HCT116 (cell line): ENCODE measurements at places on chromosomes 7 and 10. TPM values are rescaled to one million over a fixed set of nuclear protein-coding genes. Genes with fewer than 3 reads are reported as not detected.

Gene KNDC1
- total RNA-seq = 3.6 TPM

Gene NKX2-3
- total RNA-seq = not detected

DNA sequence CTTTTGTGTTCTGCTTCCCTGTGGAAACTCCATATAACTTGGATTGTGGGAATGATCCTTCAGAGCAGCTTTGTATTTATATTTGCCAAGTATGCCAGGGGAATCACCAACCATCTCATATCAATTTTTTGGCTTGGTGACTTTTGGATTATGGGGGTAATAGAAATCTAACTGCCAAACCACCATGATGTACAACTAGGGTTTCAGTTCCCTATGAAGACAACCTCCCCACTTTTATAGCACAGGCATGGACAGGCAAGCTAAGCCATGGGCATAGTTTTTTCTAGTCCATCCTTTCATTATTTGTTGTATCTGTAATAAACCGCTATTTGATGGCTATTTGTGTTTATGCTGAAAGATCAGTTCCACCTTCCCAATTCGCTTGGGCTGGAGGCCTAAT is 17.7 kb downstream of the NPY start:
- H3K27ac ChIP-seq = no peak overlapping the region
- H3K4me3 ChIP-seq = no peak overlapping the region
- H3K27me3 ChIP-seq = peaks cover 13% of the 10 kb centered on the region; the same call in 1 of the 2 replicates
- DNase-seq = no peak
- no peaks in the 10 kb centered on the region for H3K4me1 ChIP-seq
- H3K36me3 ChIP-seq = no peaks in the 10 kb centered on the region

DNA sequence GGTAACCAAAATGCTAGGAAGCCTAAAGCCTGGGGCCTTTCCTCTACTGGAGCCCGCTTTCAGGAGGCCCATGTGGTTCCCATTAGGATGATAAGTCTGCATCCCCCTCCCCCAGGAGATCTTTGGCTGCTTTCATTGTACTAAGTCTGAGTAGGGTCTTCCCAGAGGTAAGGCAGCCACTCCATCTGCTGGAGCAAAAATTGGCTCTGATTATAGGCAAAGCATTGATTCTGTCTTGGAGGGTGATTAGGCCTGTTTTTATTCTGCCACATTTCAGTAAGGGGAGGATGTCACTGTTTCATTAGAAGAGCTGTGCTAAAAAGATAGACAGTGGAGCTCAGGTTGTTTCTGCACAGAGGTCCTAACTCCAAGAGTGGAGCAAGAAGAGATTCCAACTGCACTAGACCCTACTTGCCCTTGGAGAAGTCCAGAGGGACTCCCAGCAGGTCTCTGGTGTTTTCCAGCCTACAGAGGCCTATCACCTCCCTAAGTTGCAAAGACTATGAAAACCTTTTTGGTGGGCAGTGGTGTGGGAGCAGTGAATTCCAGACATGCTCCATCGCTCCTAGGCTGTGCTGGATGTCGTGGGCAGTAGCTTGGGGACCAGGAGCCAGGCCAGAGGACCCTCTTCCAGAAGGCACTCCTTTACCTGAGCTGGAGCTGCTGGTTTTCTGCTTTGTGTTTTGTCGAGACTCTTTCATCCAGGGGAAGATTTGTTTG is 7.1 kb upstream of the HOXA2 start:
- no peaks in the 10 kb centered on the region for H3K27me3 ChIP-seq
- H3K4me3 ChIP-seq = no peak overlapping the region
- no peak for DNase-seq

Gene LEP
- not detected for total RNA-seq

Gene MLLT10
- total RNA-seq = 45.2 TPM

Gene LAMB1
- total RNA-seq = 32.0 TPM

Gene CYP2C19
- not detected for total RNA-seq

DNA sequence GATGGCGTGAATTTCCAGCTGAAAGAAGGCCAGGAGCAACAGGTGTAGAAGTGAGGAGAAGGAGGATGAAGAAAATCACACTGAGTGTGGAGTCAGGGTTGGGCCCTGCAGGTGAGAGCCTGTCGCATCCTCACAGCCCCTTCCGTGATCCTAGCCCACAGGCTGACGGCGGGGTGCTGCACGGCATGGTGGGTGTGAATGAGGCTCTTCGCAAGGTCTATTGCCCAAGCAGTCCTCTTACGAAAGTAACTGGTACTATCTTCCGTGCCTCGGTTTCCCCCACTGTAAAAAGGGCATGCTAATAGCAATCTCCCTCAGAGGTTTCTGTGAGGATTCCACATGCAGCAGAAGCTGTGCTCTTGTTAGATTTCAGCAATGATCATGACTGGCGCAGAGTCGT is 129.9 kb upstream of the TNS3 start:
- no peaks in the 10 kb centered on the region for H3K36me3 ChIP-seq
- H3K4me3 ChIP-seq = no peak overlapping the region
- H3K4me1 ChIP-seq = no peaks in the 10 kb centered on the region
- no peak overlapping the region for H3K27ac ChIP-seq
- no peak for DNase-seq

GRCh38 chr10:7891634-7892033 is 73.3 kb downstream of the TAF3 start:
- H3K27ac ChIP-seq = no peak overlapping the region
- H3K27me3 ChIP-seq = no peaks in the 10 kb centered on the region
- H3K4me3 ChIP-seq = no peak overlapping the region

Gene ARPC1A
- 250 TPM for total RNA-seq

DNA sequence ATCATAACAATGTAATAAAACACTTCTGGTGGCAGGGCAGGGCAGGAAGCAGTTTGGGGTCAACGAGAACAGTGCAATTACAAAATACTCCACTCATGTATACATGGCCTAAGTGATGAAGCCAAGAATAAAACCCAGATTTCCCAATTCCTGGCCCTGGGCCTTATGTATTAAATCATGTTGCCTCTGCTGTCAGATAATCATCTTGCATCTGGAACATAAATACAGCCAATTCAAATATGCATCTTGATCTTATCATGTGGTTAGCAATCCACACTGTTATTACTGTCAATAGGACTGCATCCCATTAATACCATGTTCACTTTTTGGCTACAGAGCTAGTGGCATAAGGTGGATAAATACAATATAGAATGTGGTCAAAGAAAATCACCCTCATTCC is 186.5 kb upstream of the SLC25A13 start:
- peaks cover 39% of the 10 kb centered on the region for H3K27me3 ChIP-seq
- DNase-seq = no peak
- no peaks in the 10 kb centered on the region for H3K4me1 ChIP-seq

Gene CALY
- total RNA-seq = 0.47 TPM

GRCh38 chr10:130806426-130806825 is 505.1 kb downstream of the TCERG1L start:
- H3K27ac ChIP-seq = no peak overlapping the region
- DNase-seq = no peak
- H3K4me3 ChIP-seq = no peak overlapping the region
- no peaks in the 10 kb centered on the region for H3K4me1 ChIP-seq

DNA sequence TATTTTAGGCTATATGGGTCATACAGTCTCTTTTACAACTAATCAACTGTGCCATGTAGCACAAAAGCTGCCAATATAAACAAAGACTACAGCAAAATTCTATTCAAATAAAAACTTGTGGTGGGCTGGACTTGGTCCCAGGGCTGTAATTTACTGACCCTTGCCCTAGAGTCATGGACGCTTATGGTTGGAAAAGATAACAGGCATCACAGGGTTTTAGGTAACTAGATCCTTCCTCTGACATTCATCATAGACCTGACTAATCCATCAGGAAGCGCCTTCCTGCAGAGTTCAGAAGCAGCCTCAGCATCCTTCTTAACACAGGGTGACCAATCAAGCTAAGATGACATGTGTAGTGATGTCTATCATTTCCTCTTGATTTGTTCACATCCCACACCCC is 40.2 kb upstream of the GPAM start:
- H3K4me1 ChIP-seq = no peaks in the 10 kb centered on the region
- no peak for DNase-seq
- no peaks in the 10 kb centered on the region for H3K27me3 ChIP-seq

Gene POU6F2
- 0.27 TPM for total RNA-seq

GRCh38 chr10:97336446-97336845 is 1.9 kb upstream of the FRAT2 start:
- H3K36me3 ChIP-seq = no peaks in the 10 kb centered on the region
- no peak for DNase-seq
- H3K27me3 ChIP-seq = no peaks in the 10 kb centered on the region
- no peak overlapping the region for H3K27ac ChIP-seq
- no peak overlapping the region for H3K4me3 ChIP-seq

Gene PRXL2A
- 4.9 TPM for total RNA-seq

- no peaks in the 10 kb centered on the region for H3K36me3 ChIP-seq
- H3K4me1 ChIP-seq = peaks cover 38% of the 10 kb centered on the region
- no peaks in the 10 kb centered on the region for H3K27me3 ChIP-seq
- no peak overlapping the region for H3K27ac ChIP-seq
These were observed 49.6 kb downstream of the LAMB1 start for GRCh38 chr7:107953265-107953923.

Gene COL28A1
- 0.12 TPM for total RNA-seq

GRCh38 chr10:14736600-14737081 is 38.1 kb downstream of the FAM107B start:
- H3K27ac ChIP-seq = no peak overlapping the region
- DNase-seq = no peak
- no peaks in the 10 kb centered on the region for H3K4me1 ChIP-seq
- H3K27me3 ChIP-seq = no peaks in the 10 kb centered on the region

DNA sequence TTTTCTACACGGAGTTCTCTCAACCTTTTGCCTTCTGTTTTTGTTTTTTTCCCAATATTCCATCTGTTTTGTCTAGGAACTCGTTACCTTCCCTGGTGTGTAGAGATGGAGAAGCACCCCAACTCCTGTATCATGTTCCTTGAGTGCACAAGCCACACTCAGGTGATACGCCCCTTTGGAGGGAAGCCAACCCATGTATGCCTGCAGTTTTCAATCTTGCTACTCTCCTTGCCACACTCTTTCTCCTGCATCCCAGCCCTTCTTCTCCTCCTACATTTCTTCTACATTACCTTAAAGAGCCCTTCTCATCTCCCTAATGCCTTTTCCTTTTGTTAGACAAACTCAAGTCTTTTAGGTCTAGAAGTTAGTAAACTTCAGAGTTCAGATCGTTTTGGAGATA is 10.2 kb upstream of the SP4 start:
- DNase-seq = no peak
- H3K4me3 ChIP-seq = no peak overlapping the region
- no peaks in the 10 kb centered on the region for H3K4me1 ChIP-seq
- no peaks in the 10 kb centered on the region for H3K36me3 ChIP-seq
- no peaks in the 10 kb centered on the region for H3K27me3 ChIP-seq

DNA sequence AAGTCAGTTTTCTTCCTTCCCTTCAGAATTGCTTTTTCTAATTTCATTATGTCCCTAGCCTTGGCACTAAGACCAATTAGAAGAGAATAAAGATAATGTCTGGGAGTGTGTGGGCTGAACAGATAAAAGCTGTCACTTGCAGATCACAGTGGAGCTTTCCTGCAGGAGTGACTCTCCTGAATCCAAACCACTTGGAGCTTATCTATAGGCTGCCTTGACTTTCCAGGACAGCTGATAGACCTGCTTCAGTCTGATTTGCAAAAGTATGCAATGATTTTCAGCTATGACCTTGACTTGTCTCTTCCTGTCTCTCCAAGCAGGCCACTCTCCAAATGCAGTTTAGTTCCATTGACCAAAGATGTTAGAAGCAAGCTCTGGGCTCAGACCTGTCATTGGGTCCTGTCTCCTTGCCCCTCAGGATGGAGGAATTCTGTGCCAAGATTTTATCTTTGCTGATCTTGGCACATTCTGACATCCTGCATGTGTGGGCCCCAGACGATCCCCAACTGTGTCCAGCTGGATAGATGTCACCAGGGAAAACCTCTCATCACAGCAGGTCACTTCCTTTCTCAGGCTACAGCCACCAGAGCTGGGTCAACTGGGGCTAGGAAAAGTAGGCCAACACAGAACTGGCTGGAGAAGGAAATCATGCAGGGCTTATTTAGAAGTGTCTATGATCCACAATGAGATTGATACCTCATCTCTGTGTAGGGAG is 120.9 kb upstream of the ZNF438 start:
- H3K4me1 ChIP-seq = peaks cover 4% of the 10 kb centered on the region
- no peak overlapping the region for H3K27ac ChIP-seq
- H3K4me3 ChIP-seq = no peak overlapping the region
- no peak for DNase-seq
- no peaks in the 10 kb centered on the region for H3K36me3 ChIP-seq
